ENCODE measurements at places on chromosomes 5 and 9.

- peak; percentile 78 for DNase-seq
Observed at GRCh38 chr5:102754767-102755431, at the start of gene PAM. Gene PAM (plus strand): TSS chr5:102755305. CDS start chr5:102866196, 110,891 bp downstream.

DNA sequence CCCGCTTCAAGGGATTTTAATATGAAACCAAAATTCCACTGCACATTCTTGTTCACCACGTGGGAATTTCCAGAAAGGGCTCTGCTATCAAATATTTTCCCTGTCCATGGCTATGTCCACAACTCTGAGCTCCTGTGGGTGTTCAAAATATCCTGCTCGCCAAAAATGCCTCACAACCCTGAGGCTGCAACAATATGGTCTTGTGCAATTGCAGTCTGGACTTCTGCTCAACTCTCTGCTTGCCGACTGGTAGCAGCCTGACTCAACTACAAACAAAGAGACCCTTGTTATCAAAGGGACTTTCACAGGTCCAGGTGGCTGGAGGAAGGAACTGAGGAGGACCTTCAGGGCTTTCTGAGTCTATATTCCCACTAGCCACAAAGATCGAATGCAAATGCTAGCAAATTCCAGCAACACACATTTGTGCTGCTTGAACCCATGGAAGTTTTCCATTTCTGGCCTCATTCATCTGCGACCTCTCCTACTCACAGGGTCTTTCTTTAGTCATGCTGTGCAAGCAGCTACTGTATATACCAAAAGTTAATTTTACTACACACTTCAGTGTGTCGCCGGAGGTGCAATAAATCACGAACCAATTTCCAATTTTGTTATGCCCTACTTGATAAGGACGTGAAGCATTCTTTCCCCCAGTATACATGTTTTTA is 169.2 kb upstream of the SLC30A5 start:
- DNase-seq: peak; percentile 76

DNA sequence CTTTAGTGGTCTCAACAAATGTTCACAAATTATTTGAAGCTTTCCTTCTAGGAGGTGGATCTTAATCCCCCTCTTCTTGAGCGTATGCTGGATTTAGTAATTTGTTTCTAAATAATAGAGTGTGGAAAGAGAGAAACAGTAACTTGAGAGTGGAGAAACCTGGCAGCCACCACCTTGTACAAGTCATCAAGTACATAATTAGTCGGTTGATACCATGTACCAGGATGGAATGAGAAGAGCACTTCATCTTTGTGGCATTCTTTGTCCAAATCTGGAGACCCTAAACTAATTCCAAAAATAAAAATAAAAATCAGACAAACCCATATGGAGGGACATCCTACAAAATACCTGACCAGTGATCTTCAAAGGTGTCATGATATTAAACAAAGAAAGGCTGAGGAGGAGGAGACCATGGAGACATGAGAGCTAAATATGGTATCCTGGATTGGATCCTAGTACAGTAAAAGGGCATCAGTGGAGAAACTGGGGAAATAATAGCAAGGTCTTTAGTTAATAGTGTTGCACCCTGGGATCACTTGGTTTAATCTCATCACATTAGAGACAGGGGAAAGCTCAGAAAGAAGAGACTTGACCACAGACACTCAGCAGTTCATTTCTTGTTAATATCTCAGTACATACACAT is 147.9 kb downstream of the ASTN2 start:
- DNase-seq: no peak

DNA sequence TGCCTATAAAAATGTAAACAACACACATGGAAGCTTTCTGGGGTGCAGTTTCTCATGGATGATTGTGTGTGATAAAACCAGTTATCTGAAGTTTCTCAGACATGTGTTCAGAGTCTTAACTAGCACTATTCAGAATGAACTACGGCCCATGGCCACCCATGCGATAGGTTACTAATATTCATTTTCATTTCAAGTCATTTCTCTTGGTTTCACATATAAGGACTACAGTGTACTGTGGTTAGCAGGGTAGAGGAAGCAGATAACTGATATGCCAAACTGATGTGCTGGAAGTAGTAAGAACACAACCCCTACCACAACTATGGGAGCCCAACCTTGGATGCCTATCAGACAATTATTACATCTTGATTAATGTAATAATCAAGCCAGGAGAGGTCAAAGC is 372.1 kb downstream of the DTWD2 start:
- DNase-seq: no peak

- peak; percentile 63 for DNase-seq
Observed at GRCh38 chr5:132063090-132063911, 2.8 kb downstream of the IL3 start.

GRCh38 chr9:114853071-114853855 is 47.4 kb upstream of the TNFSF15 start:
- no peak for DNase-seq

DNA sequence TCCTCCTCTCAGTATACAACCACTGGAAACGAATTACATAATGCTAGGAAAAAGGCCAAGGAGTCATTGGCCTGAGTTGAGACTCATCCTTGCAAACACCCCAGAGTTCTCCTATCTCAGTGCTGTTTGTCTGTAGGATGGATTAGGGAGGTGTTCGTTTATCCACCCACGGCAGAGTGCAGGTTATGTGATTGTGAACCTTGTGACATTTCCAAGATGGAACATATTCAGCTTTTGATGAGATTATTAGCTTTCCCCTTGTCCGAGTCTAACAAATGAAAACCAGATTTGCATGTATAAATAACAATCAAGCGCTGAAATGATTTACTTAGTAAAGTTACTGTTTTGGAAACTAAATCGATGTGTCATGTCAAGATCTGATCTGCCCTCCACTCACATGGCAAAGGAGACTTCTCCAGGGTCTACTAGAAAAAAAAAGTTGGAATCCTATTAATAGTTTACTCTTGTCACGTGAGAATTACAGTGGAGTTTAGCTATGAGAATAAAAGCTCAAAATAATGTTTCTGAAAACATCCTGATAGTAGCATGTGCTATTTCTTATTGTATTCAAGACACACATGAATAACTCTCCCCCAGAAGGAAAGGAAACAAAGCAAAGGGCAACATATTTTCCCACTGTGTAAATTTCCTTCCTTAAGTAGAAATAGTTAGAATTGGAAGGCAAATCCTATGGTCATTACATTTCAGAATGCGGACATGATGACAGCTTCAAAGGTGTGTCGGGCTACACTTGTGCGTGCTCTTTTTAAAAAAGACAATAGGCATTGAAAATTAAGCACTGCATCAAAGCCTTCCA is 600.4 kb downstream of the EBF1 start:
- DNase-seq: peak; percentile 29

GRCh38 chr5:139954462-139954861 is 88.6 kb downstream of the NRG2 start:
- DNase-seq: no peak

DNA sequence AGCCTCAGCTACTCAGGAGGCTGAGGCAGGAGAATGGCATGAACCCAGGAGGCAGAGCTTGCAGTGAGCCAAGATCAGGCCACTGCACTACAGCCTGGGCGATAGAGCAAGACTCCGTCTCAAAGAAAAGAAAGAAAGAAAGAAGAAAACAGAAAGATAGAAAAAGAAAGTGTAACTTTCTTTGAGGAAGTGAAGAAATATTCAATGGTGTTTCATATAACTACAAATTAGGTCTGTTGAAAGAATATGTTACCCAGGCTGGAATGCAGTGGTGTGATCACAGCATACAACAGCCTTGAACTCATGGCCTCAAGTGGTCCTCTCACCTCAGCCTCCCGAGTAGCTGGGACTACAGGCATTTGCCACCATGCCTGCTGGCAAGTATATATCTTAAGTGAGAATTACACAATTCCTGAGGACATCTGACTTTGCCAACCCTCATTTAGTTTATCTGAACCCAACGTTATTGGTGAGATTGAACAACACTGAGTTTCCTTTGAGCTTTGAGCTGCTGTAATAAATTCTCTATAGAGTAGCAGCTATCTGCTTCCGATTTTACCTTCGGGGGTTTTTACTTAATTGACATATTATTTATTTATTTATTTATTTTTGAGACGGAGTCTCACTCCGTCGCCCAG is 2.0 kb upstream of the FAF2 start:
- no peak for DNase-seq

DNA sequence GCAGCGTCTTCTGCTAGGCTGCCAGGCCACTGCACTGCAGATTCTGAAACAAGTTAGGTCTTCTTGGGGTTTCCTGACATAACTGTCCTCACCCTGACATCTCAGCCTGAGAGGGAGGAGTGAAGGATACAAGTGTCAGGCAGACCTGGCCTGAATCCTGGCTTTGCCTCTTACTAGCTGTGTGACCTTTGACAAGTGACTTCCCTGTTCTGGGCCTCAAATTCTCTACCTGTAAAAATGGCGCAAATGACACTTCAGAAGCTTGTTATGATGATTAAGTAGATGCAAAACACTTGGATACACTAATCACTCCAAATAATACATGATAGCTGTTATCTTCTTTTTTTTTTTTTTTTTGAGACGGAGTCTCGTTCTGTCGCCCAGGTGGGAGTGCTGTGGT is 119.2 kb upstream of the BOD1 start:
- DNase-seq: no peak

- DNase-seq: peak; percentile 60
Observed at GRCh38 chr5:139492700-139493192, 10.2 kb upstream of the STING1 start.

- no peak for DNase-seq
Observed at GRCh38 chr5:7436521-7436920, 40.6 kb downstream of the ADCY2 start.

- DNase-seq: peak; percentile 36
Observed at GRCh38 chr5:140220032-140220697, 45.2 kb downstream of the CYSTM1 start.

- peak; percentile 58 for DNase-seq
Observed at GRCh38 chr9:123353984-123354591, 1.9 kb upstream of the CRB2 start.

- peak; percentile 69 for DNase-seq
Observed at GRCh38 chr5:107743373-107744000, 72.8 kb upstream of the EFNA5 start.

DNA sequence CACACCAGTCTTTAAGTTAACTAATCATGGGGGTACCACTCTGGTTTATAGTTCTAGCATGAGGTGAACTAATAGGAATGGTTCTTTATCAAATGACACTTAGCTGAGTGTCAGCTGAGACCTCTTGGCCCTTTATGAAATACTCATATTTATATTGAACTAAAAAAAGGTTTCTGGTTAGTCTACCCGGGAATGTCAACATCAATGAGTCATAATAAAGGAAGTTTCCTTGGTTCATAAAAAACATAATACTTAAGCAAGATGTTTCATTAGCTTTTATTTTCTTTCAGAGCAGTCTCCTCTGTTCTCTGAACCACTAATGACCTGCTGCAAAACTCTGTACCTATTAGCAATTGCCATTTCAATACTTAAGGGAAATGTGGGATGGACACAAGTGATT is 13.7 kb downstream of the DAB2 start:
- peak; percentile 78 for DNase-seq

DNA sequence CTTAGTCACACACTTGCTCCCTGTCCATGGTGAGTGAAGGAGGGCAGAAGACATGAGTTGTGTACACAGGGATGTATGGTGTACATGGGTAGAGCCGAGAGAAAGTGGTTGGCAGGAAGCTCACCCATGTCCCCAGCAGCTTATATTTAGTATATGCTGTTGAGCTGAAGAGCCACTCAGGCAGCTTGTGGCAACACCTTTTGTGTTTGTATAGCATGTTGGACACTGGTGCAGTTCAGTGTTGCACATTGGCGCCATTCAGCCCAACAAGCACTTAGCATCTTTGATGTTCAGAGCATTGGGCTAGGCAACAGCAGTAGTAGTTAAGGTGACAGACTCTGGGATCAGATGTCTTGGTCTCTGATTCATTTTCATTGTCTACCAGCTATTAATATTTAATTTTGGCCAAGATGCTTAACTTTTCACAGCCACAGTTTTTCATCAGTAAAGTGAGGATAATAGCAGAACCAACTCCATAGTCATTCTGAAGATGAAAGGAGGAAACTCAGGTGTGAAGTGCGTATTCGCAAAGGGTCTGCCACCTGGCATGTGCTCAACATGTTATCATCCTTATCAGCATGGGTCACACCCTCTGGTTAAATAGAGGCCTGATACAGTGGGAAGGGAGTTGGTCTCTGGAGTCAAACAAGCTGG is 184.8 kb downstream of the NR3C1 start:
- no peak for DNase-seq

DNA sequence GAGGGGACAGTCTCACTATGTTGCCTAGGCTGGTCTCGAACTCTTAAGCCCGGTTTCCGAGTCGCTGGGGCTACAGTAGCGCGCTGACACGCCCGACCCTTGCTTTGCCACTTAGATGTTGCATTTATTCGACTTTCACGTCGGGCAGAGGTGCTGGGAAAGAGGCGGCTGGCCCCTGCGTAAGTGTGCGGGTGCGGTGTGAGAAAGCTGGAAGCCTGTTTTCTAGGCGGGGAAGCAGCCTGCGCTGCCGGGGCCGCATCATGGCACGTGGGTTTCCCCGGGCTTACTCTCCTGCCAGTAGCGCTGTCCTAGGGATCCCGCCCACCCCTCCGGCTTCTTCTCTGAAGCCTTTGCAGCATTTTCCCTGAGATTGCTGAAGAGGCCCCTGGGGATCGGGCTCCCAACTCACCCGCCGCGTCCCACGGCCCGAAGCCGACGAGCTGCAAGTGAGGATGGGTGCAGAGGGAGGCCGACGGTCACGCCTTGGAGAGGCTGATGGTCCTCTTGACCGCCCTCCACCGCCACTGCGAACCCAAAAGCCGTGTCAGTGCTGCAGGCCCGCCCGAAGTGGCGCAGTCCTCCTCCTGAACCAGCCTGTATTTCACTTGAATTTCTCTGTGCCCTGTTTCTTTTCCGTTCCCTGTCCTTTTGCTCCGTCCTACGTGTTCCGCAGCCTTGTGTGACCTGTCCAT is 5.8 kb upstream of the TRIM41 start:
- peak; percentile 59 for DNase-seq

- no peak for DNase-seq
Observed at GRCh38 chr9:127788337-127789011, 2.6 kb downstream of the CDK9 start.

GRCh38 chr9:74499111-74499601 is 2.0 kb downstream of the RORB start:
- DNase-seq: no peak

DNA sequence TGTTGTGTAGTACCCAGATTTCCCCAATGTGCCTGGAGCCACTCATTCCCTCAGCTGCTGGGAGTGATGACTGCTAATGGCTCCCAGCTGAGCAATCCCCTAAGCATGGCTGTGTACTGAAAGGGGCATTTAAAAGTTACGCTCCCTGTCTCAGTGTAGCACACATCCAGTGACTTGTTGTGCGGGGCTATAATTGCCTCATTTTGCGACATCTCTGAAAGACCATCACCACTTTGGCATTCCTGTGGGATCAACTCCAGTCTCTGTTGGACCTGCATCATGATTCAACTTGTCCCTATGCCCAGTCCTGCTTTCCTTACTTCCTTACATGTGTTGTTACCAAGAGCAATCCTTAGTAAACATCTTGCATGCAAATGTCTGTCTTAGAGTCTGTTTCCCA is 201.2 kb upstream of the MPDZ start:
- DNase-seq: peak; percentile 16

- no peak for DNase-seq
Observed at GRCh38 chr9:21974343-21974721, 19.9 kb downstream of the CDKN2A start.

GRCh38 chr5:27328480-27328879 is 290.1 kb upstream of the CDH9 start:
- DNase-seq: peak; percentile 90

Measured in fibroblast of skin of scalp (primary cell).